Stimulated activated memory B cell treated with anti-CD40 and anti-IgM and Interleukin-4, amounts not matched to agents 10 μg/mL and 1 μg/mL and 100 μg/mL, for 72 hours (primary cell): ENCODE measurements at places on chromosomes 7 and 10.

GRCh38 chr10:123553810-123554430 is 112.2 kb upstream of the GPR26 start:
- ATAC-seq: no peak

DNA sequence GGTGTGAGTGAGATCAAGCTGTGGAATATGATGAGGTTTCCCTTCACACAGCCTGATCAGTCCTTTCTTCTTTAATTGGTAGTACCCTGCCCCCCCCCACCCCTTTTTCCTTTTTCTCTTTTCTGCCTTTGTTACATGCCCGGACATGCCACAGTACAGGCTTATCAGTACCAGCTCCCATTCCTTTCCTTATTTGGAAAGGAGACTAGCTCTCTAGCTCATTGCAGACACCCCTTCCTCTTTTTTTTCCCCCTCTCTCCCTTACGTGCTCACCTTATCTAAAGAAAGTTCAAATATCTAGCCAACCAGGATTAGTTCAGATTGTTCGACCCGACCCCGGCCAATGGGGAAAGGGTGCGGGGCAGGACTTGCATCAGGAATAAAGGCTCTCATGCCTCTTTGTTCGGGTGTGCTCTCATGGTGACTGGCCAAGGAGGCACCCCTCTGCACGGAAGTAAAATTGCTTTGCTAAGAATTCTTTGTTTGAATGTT is 230.4 kb downstream of the ACTR3B start:
- no peak for ATAC-seq

GRCh38 chr7:135169141-135169963 is 1.2 kb downstream of the CYREN start:
- ATAC-seq: peak; percentile 53

- no peak for ATAC-seq
Measured at GRCh38 chr7:97499204-97499603, 232.7 kb upstream of the TAC1 start.

- no peak for ATAC-seq
Measured at GRCh38 chr10:21497177-21497807, 28.2 kb downstream of the SKIDA1 start.

DNA sequence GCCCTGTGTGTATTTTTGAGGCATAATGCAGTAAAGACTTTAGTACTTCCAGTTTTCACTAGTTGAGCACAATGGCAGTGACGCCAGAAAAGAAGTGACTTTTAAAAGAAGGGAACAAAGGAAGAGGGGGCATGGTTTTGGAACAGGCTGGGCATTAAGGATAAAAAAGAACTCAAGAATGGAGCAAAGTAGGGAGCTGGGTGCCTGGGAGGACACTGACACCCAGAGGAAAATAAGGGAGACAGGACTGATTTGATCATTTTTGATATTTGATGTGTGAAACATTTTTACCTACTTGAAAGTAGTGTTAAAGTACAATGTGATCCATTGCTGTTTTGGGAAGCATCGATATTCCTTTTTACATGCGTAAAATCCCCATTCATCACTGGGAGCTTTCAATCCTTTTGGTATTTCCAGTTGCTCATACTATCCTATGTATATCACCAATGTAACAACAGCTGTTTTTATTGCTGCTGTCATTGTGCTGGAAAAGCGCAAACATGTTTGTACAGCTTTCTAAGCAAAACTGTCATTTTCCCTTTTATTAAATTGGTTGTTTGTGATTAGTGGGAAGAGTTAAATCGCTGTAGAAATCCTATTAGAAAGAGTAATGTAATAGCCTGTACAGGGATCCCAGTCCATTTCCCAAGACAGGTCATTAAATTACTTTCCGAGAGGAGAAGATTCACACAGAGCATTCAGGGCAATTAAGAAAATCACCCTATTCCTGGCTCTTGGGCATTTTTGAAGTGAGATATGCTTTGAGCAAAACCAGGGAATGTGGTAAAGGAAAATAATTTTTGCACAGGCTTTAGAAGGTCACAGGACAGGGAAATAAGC is 85.2 kb downstream of the ADAM12 start:
- ATAC-seq: no peak

DNA sequence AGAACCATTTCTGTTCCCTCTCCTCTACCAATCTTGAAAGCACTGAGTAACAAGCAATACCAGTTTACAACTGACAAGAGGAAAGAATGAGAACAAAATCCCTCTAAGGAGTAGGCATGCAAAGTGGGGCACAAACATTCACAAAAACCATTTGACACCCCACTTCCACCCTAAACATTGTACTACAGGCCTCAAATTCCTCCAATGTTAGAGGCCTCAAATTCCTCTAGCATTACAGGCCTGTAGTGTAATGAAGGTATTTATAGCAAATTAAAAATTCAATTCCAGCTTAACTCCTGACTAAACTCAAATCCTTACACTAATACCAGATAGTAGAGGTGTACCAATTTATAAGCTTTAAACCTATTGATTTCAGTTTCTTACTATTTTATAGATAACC is 85.4 kb downstream of the SIRT1 start:
- ATAC-seq: no peak

- no peak for ATAC-seq
Measured at GRCh38 chr10:10600004-10600403, 417.7 kb upstream of the CELF2 start.

GRCh38 chr10:102220612-102221011 is 5.5 kb upstream of the ELOVL3 start:
- ATAC-seq: no peak

DNA sequence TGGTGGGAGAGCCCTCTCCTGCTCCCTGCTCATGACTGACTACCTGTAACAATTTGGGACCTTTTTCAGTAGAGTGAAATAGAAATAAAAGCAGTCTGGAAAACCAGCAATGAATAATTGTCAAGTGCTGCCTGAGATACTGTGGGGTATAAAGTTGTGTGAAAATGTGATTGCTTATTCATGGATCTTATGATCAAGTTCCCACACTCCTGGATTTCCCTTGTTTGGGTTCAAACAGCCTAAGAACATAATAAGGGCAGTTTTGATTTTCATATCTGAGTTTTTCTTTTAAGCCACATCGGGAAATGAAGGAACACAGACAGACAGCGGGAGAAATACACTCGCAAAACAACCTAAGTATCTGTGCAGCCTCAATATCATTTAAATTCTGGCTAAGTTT is 52.9 kb downstream of the CALD1 start:
- no peak for ATAC-seq

DNA sequence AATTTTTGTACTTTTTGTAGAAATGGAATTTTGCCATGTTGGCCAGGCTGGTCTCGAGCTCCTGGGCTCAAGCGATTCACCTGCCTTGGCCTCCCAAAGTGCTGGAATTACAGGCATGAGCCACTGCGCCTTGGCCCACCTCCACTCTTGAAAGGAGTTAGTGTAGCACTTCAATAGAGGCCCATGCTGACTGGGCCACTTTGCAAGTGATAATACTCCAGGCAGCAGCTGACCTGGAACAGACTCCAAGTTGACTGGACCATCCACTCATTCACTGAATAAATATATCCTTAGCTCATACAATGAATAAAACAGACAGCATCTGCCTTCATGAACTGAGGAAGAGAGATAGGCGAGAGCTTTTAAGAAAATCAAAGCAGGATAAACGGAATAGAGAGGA is 14.7 kb downstream of the CPVL start:
- ATAC-seq: no peak

- no peak for ATAC-seq
Measured at GRCh38 chr10:108586424-108586823, 1336.9 kb downstream of the XPNPEP1 start.

GRCh38 chr7:44393238-44394111 is 68.1 kb upstream of the CAMK2B start:
- no peak for ATAC-seq

GRCh38 chr10:117503244-117504205 is 39.0 kb upstream of the EMX2 start:
- ATAC-seq: no peak

DNA sequence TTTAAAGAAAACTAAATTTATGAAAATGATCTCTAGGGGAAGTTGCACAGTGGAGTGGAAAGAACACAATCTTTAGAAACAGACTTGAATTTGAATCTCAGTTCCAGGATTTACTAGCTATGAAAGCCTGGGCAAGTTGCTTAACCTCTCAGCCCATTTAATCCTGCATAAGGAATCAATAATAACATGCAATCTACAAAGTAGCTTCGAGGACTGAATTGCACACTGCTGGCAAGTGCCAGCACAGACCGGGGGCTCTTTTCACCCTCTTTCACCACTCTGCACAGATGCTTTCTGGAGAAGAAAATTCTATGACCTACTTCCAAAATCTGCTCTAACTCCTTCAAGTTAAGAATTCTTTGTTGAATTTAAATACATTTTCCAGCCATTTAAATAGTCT is 63.4 kb upstream of the ANK3 start:
- no peak for ATAC-seq

DNA sequence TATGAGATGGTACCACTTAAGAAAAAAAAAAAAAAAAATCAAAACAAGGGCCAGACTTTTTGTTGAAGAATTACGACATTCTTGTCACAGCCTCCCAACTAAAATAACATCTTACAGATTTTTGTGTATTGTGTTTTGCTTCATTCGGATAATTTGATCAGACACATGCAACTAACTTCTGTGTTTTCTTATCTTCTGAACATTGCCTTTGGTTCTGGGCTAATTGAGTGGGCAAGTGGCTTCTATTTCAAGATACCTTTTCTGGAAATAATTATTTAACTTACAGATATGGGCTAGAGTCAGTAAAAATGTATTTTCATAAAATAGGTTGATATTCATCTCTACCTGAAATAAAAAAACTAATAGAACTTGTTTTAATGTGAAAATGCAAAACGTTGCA is 165.1 kb downstream of the ANKRD7 start:
- ATAC-seq: no peak

DNA sequence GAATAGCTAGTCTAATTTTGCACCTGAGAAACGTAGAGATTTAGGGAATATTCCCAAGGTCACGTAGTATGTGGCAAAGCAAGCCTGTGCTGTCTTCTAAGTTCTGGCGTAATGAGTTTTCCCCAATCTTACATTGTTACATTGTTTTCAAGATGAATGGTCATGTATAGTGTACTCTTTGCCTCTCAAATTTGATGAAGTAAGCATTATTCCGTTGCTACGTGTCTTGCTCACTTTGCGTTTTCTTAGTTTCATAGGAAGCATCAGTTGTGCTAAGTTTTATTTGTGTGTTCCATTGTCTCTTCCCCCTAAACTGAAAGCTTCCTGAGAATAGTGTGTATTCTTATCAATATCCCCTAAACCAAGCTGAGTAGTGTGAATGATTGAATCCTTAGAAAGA is 637.6 kb upstream of the C7orf33 start:
- ATAC-seq: no peak

GRCh38 chr10:34641913-34642558 is 173.1 kb downstream of the PARD3 start:
- peak; percentile 62 for ATAC-seq

DNA sequence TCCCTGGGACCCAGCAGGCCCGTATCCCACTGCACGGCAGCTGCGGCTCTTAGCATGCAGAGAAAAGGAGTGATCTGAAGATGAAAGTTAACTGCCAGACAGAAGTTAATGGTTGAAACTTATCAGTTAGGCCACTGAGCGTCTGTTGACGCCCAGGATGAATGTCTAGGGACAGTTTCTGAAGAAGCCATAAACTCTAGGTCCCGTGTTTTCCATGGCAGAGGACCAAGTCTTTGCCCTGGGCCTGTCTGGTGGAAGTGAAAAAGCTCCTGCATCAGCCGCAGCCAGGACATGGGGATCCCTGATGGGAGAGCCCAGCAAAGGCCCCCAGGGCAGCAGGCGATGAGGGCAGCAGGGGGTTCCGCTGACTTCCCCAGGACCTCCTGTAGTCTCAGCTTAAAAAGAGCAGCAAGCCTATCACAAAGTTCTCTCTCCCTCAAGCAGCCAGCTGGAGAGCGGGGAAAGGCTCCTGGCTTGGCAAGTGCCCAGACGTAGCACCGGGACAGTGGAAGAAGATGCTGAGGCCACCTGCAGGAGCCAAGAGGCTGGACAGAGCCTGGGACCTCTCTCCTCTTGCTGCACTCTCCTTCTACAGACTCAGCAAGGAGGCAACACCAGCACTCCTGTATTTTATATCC is 79.6 kb downstream of the TNS3 start:
- ATAC-seq: no peak

- ATAC-seq: peak; percentile 8
Measured at GRCh38 chr10:129274748-129275474, 192.1 kb upstream of the MGMT start.

DNA sequence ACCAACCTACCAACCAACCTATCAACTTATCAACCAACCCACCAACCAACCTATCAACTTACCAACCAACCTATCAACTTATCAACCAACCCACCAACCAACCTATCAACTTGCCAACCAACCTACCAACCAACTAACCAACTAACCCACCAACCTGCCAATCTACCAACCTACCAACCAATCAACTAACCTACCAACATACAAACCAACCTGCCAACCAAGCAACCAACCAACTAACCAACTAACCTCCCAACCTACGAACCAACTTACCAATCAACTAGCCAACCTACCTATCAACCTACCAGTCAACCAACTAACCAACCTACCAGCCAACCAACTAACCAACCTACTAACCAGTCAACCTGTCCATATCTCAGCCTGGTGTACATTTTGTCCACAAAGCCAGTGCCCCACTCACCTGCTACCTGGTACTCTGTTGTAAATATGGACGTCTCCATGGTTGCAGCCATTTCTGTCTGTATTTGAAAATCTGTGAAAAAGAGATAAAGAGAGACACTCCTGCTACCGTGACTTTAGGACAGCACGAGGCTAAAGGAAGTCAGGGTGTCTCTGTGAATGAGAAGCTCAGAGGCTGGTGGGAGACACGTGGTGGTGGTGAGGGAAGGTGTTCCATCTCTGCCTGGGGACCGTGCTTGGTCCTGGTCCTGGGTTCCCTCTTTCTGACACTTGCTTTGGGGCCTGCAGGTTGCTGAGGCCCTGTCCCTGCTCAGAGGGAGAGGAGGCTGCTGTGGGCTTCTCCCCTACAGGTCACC is 41.9 kb upstream of the IL15RA start:
- ATAC-seq: no peak

DNA sequence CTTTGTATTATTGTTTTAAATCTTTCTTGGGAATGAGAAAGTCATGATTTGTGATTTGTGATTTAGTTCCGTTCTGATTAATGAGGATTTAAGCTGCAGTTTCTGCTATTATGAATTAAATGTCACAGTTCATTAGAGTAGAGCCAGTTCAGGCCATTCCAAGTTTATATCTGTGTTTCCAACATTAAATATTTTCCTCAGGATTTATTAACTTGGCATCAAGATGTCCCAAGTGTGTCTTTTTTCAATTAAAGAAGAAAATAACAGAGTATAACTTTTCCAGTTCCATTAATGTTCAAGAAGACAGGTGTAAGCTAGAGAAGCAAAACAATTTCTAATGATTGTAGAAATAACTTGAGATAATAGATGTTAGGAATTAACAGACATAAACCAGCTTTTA is 1183.2 kb upstream of the CELF2 start:
- no peak for ATAC-seq

- no peak for ATAC-seq
Measured at GRCh38 chr7:47520406-47520805, 61.5 kb downstream of the TNS3 start.

- ATAC-seq: no peak
Measured at GRCh38 chr7:21938463-21938862, 7.2 kb downstream of the CDCA7L start.

DNA sequence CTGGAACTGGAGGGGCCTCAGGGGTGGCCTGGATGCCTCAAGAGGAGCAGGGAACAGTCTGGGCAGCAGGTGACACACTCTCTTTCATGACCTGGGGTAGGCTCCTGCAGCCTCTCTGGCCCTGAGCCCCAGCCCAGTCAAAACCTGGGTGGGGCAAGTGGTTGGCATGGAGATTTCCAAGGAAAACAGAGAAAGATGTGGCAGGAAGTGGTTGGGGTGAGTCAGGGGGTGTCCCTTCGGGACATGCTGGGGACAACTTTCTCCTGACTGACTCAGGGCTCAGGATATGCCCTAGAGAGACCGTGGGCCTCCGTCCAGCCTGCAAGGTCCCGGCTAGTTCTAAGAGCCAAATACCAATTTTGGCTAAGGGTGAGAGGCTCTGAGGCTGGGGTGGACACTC is 2.9 kb downstream of the AQP1 start:
- ATAC-seq: no peak
